ENCODE measurements at places on chromosomes 13 and 19.

GRCh38 chr19:8123683-8124082 is 25.7 kb downstream of the FBN3 start:
- DNase-seq: no peak

DNA sequence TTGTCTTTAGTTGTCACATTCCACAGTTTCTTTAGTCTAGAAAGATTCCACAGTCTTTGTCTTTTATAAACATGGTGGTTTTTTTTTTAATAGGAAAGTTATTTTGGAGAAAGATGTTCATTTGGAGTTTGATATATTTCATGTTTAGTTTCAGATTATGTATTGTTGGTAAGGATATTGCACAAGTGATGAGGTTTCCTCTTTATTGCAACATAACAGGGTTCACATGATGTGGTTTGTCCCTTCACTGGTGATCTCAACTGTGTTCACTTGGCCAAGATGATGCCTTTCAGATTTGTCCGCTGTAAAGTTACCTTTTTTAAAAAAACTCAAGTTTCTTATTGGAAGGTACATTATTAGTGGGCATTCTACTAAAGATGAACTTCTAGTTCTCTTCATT is 3.2 kb downstream of the ZNF230 start:
- no peak for DNase-seq

GRCh38 chr13:107590556-107590955 is 624.8 kb downstream of the LIG4 start:
- no peak for DNase-seq

DNA sequence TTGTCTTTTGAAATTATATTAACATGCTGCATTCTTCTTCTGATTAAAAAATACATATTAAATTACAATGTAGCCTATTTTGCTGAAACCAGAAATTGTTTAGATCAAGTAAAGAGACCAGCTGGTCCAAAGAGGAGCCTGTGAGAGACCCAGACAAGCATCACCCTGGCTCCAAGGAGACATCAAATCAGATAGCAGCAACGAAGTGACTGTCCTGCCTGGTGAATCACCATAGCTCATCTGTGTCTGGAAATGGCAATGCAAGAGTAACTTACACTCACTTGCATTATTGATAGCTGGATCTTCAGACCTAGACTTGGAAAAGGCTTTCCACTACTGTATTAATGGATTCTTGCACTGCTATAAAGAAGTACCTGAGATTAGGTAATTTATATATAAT is 169.1 kb downstream of the KCTD12 start:
- no peak for DNase-seq

- DNase-seq: no peak
Observed at GRCh38 chr13:78998630-78999315, 339.8 kb upstream of the OBI1 start.

DNA sequence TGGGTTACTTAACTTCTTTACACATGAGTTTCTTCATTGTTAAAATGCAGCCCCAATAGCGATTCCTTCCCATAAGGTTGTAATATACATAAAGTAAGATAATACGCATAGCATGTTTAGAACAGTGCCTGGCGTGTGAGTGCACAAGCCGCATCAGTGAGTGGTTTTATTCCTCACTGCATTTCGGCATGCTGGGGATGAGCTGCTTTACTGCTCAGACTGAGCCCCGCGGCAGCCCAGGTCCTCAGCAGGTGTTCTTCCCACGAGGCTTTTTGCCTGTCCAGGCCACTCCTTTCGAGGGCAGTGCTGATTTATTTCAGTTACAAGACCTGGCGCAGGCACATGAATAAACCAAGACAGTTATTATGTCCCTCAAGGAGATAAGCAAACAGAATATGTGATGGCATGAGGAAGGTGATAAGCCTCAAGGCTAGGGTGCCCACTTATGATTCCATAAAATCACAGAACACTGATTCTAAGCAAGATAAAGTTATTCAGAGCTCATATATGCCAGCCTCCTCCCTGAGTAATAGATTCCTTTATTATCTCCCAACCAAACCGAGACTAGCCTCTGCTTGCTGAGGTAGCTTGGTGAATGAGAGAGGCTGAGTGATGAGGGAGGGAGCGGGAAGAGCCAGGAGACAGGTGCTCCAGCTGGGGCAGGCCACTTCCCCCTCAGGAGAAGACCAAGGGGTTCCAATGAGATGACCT is 505.5 kb downstream of the DIAPH3 start:
- no peak for DNase-seq

DNA sequence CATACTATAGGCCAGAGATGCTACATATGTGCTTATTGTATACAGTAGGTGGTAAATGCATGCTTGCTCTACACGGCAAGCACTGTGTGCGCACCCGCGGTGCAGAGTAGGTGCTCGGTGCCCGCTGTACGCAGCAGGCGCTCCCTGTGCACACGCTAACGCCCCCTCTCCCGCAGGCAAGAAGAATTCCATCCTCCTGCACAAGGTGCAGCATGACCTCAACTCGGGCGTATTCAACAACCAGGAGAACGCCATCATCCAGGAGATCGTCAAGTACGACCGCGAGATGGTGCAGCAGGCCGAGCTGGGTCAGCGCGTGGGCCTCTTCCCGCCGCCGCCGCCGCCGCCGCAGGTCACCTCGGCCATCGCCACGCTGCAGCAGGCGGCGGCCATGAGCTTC is 17.7 kb downstream of the POLRMT start:
- no peak for DNase-seq

DNA sequence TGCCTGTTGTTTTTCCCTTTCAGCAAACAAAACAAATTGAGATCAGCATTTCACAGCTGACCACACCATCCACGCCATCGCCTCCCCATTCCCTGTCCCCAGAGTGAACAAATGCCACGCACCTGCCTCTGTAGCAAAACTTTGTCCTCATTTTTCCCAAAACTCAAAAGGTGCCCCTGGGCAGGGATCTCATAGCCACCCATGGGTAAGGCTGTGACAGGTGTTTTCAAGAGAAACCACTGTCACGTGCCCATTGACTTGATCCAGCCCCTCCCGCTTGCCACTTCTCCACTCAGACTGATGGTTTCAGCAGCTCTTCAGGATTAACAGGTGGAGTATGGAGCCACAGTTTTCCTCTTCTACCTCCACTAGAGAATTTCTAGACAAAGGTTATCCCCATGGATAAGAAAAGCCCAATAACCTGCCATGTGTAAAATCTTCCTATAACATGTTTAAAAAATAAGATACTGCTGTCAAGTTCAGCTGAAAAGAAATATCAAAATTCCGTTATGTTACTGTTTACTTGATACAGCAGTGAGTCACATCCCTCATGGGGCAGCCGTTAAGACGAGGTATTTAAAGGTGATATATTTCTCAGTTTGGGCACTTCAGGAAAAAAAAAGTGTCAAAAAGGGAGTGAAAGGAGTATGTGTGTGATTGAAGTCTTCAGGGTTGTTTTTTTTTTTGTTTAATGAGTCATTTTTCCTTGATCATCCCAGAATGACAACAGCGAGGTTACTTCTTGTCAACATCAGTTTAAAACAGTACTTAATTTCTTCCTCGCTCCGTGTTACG is 63.5 kb upstream of the GPR183 start:
- DNase-seq: no peak

DNA sequence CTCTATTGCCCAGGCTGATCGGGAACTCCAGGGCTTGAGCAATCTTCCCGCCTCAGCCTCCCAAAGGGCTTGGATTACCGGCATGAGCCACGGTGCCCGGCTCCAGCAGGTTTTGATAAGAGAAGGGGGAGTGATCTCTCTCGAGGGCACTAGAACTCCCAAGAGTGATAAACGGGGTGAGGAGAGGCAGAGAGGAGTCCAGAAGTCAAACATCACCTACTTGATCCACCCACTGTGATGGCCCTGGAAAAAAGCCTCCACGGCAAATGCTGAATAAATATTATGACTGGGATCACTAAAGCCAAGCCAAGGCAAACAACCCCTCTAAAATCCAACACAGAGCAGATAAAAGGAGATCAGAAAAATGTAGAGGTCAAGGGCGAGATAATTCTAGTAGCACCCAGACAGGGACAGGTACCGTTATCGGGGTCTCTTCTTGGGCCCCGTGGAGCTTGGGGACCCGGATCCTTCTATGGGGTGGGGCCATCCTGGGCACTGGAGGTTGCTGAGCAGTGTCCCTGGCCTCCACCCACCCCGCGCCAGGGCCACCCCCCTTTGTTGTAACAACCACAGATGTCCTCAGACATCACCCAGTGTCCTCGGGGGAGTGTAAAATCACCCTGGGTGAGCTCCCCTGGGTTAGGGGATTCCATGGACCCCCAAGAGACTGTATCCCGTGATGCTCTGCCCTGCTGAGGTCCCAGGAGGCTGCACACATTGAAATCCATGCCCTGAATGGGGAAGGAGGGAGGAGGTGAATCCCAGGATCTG is 3.7 kb upstream of the CREB3L3 start:
- no peak for DNase-seq

DNA sequence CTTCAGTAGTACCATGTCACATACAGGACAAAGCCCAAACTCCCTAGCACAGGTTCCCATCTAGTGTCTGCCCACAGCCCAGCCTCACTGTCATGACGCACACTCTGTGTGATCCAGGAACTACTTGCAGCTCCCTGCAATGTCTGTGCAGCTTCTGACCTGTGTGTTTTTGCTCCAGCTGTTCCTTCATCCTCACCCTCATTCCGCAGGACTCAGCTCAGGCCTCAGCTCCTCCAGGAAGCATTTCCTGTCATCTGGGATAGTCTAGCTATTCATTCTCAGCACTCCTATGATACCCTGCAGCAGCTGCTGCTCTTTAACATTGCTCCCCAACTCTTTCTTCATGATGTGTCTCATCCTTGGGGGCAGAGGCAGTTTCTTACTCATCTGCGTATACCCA is 56.1 kb downstream of the ENOX1 start:
- no peak for DNase-seq

DNA sequence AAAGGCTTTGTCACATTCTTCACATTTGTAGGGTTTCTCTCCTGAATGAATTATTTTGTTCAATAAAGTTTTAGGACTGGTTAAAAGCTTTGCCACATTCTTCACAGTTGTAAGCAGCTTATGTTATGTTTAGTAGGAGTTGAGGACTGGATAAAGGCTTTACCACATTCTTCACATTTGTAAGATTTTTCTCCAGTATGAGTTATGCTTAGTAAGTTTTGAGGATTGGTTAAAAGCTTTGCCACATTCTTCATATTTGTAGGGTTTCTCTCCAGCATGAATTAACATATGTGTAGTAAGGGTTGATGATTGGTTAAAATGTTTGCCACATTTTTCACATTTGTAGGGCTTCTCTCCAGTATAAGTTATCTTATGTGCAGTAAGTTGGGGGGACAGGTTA is 79.9 kb downstream of the ZNF431 start:
- DNase-seq: no peak

GRCh38 chr13:46660857-46661256 is 107.9 kb downstream of the LRCH1 start:
- no peak for DNase-seq

- no peak for DNase-seq
Observed at GRCh38 chr13:78915015-78915414, 256.1 kb upstream of the OBI1 start.

- no peak for DNase-seq
Observed at GRCh38 chr13:70087247-70087646, 20.4 kb upstream of the ATXN8OS start.

DNA sequence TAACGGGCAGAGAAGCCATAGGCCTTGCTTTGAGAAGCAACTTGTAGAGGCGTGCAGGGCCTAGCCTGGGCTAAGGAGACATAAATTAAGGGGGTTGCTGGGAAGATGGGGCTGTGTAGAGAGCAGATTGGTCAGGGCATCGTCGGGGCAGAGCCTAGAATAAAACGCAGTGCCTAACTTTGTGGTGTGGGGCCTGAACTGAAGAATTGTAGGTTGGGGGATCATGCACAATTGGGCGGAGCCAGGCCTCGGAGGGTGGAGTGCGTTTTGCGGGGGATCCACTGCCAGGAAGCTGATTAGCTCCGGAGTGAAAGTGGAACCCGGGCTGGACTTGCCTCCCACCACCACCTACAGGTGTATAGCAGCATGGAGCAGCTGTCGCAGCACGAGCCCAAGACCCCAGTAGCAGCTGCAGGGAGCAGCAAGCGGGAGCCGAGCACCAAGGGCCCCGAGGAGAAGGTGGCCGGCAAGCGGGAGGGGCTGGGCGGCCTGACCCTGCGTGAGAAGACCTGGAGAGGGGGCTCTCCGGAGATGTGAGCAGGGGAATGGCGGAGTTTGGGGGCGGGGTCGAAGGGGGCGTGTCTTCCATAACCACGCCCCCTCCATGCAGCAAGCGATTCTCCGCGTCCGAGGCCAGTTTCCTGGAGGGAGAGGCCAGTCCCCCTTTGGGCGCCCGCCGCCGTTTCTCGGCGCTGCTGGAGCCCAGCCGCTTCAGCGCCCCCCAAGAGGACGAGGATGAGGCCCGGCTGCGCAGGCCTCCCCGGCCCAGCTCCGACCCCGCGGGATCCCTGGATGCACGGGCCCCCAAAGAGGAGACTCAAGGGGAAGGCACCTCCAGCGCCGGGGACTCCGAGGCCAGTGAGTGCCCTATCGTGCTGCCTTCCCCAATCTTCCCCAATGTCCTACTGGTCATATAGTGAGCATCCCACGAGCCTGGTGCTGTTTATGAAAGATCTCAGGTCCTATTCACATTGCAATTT is 13.8 kb downstream of the DNASE2 start:
- no peak for DNase-seq

Measured in esophagus squamous epithelium (tissue), 5 donors.